Activated CD4-positive, alpha-beta memory T cell treated with anti-CD3 and anti-CD28 coated beads for 36 hours (primary cell): ENCODE measurements at places on chromosomes 5 and 9. TPM values are rescaled to one million over a fixed set of nuclear protein-coding genes. Genes with fewer than 3 reads are reported as not detected.

Gene CREB3
- total RNA-seq, result 29.9 TPM

Gene NUDCD2
- 48.6 TPM for total RNA-seq

Gene GPR151
- total RNA-seq, result not detected

Gene PCDHB16
- not detected for total RNA-seq

DNA sequence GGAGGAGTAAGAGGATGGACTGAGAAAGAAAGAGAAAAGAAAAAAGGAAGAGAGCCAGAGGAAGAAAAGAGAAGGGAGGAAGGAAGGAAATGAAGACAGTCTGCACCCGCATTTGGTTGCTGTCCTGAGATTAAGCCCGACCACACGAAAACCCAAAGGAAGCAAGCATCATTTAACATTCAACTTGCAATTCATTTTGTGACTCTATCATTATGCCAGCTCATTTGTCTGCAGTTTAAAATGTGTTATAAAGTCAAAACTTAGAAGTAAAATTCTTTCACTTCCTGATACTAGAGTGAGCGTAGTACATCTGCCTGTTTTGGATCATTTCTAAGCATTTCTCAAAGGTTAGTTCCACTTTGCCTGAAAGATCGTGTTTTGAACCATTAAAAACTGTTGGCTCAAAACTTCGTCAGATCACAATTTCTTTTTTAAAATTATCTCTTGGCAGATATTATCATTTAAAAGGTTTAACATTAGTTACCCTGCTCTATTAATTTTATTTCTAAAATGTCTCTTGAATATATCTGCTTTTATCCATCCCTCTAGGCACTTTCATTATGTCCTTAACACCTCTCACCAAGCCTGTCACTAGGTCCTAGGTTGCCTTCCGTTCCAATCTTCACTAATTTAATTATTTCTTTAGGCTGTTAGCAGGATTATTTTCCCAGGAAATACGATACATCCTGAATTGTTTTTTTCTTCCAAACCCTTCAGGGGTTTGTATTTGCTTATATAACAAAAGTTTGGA is 240.9 kb downstream of the TLE4 start:
- peak; percentile 46 for DNase-seq

- peak; percentile 4 for DNase-seq
These were observed 3.8 kb upstream of the ORM1 start for GRCh38 chr9:114319147-114319546.

GRCh38 chr9:98339987-98340800 is 84.7 kb upstream of the TBC1D2 start:
- no peak for DNase-seq

DNA sequence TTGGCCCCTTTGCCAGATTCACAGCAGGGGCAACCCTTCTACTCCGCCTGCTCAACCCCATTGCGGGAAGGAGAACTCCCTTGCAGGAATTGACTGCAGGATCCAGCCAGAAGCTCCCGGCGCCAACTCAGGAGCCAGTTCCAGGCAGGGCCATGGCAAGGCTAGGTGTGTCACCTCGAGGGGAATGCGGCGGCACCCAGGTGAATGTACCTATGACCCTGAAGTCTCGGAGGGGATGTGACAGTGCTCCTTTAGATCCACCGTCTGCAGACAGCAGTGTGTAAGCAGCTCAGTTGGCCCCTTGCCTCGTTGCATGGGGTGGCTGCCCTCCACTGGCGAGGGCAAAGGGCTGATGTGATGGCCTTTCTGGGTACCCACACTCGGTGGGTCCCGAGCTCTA is 606.6 kb downstream of the ELAVL2 start:
- no peak for DNase-seq
